ENCODE measurements at places on chromosomes 1 and 21.

- DNase-seq = no peak
Observed at GRCh38 chr1:212635141-212635631, 26.6 kb downstream of the ATF3 start.

- DNase-seq = no peak
Observed at GRCh38 chr1:67896826-67897225, 63.6 kb upstream of the GNG12 start.

DNA sequence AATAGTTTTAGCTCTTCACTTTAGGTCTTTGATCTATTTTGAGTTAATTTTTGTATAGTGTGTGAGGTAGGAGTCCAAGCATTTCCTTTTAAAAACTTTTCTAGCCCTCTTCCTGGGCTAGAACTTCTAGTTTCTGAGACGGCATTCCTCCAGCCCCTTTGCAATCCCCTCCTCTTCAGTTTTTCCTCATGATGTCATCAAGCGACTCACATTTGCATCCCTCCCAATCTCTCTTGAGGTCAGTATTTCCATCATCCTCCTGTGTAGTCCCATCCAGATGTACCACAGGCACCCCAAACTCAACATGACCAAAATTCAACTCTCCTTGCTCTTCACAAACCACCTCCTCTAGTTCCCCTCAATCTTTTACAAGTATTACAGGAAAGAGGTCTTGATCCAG is 10.7 kb downstream of the HMGN2 start:
- no peak for DNase-seq

GRCh38 chr1:53733975-53734649 is 4.9 kb downstream of the GLIS1 start:
- DNase-seq = no peak

DNA sequence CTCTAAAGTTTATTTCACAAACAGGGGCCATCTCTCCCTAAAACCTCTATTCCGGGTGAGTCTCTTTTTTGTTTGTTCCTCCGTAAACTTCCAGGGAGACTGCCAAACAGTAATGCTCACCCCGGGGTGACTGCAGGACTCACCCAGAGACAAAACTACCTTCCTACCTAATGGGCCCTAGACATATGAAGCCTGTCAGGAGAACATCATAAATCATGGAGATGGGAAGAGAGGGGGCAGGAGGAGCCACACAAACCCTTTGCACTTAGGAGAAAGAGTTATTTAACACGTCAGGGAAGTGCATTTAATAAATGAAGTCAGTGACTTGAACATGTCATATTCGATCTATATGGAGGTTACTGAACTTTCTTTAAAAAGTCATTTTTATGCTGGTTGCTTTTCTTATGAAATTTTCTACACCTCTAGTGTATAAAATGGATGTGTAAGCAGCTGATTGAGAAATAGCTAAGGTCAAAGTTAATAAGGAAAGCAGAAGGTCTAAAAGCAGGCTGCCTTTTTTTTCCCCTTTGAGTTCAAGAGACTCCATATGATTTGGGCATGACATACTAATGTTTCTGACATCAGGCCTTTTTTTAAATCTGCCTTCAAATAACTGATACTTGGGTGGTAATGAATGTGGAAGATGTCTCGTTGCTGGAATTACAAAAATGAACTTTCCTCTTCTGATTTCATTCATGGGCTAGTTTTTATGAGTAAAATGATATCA is 286.9 kb upstream of the USP25 start:
- DNase-seq = no peak

DNA sequence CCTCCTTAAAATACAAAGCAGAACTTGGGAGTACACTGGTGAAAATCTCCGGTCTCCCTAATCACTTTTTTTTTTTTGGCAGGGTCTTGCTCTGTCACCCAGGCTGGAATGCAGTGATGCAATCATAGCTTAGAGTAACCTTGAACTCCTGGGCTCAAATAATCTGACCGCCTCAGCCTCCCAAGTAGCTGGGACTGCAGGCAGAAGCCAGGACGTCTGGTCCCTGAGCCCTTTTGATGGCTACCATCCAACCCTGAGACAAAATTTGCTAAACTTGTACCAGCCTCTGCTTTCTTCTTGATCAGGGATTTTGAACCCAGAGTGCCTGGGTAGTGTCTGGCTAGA is 4.1 kb downstream of the L1TD1 start:
- no peak for DNase-seq

- no peak for DNase-seq
Observed at GRCh38 chr1:81205956-81206355, 594.8 kb upstream of the ADGRL2 start.

GRCh38 chr1:115239426-115239825 is 98.6 kb downstream of the NGF start:
- no peak for DNase-seq

DNA sequence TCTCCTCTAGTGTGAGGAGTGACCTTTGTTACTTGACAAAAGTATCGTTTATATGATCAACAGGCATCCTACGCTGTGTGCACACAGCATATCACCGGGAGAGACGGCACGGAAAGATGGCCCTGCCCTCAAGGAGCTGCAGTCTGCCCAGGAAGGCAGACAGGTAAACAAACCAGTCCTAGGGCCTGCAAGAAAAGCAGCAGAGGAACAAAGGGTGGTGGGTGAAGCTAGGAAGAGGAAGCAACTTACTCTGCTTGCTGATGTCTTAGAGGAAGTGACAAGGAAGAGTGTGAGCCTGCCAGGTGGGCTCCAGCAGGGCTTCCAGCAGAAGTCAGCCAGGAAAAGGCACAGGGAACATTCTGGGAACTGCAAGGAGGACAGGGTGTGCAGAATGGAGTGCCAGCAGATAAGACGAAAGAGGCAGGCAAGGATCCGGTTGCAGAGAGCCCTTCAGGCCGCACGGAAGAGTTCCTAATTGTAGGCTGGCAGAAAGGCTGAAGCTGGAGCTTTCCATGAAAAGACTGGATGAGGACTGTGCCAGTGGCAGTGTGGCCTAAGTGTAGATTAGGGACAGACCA is 106.7 kb downstream of the SLC45A1 start:
- peak; percentile 44 for DNase-seq

DNA sequence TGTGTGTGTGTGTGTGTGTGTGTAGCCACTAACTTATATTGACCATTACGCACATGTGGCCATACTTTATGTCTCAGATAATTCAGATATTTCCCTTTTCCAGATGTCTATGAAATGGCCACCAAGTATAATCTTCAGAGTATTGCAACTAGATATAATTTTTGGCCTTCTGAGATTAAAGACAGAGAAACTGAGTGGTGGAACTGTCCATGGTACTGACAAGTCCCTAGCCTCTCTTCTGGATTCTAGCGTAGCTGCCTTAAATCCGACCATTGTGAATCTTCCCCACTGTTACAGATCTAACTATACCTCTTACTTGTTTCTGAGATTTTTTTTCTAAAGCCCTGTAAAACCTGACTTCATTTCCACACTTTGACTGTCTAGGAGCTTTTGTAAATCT is 100.0 kb upstream of the SERTAD4 start:
- no peak for DNase-seq

GRCh38 chr1:92306020-92306419 is 7.2 kb downstream of the RPAP2 start:
- DNase-seq = no peak

DNA sequence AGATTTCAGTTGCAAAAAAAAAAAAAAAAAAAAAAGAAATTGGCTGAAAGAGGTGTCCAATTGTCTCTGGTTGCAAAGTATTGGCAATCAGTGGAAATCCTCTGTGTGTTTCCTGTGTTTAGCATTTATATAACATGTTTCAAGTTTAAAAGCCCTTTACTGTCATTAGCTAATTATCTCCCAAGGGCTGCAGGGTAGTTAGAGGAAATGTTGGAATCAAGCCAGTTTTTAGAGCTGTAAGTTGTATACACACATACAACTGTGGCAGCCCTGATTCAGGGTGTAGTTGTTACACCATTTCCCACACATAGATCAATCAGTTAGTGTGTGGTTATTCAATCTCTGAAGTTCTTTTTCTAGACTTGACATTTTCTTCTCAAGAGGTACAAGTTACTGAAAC is 8.9 kb upstream of the ZNF326 start:
- no peak for DNase-seq

GRCh38 chr1:100028765-100029164 is 59.0 kb downstream of the SLC35A3 start:
- DNase-seq = no peak

DNA sequence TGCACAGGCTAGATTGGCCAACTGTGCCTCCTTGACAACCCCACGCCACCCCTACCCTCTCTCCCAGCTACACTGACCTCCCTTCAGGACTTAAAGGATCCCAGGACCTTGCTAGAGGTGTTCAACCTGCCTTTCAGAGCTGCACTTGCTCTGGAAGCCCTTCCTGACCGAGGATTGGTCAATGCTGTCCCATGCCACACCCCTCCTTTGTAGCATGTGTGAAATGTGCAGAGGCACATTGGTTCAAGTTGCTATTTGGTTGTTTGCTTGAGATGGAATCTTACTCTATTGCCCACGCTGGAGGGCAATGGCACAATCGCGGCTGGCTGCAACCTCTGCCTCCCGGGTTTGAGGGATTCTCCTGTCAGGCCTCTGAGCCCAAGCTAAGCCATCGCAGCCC is 21.8 kb downstream of the ACTA1 start:
- no peak for DNase-seq

- DNase-seq = no peak
Observed at GRCh38 chr1:171600862-171601261, 21.2 kb upstream of the MYOCOS start.

DNA sequence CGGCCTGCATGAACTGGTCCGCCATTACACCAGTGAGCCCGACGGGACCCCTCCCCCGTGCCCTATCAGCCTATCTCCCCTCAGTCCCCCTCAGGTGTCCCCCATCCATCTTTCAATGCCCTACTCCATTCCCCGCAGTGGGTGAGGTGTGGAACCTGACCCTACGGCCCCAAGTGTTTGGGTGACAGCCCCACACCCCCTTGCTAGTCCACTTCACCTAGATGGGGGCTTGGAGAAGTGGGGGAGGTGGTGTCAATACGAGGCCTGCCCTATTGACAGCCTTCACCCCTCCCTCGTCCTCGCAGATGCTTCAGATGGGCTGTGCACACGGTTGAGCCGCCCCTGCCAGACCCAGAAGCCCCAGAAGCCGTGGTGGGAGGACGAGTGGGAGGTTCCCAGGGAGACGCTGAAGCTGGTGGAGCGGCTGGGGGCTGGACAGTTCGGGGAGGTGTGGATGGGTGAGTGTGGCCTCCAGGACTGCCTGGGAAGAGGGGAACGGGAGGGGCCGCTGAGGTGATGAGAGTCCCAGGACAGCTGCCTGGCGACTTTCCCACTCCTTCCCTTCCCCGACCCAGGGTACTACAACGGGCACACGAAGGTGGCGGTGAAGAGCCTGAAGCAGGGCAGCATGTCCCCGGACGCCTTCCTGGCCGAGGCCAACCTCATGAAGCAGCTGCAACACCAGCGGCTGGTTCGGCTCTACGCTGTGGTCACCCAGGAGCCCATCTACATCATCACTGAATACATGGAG is 15.7 kb upstream of the HDAC1 start:
- DNase-seq = no peak

DNA sequence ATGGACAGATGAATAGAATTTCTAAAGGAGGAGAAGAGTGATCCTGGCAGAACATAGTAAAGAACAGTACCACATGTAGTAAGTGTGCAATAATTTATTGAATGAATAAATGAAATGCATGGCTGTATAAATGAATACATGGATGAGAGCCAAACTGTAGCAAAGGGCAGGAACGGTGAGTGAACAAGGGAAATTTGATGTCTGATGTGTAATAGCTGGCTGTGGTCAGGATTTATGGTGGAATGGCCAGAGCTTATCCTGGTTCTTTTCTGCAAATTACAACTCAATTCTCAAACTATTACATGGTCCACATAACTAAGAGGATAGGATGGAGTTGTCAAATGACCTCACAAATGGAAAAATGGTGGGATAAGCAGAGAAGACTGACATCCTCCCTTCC is 43.2 kb upstream of the ARHGAP29 start:
- no peak for DNase-seq

- peak; percentile 58 for DNase-seq
Observed at GRCh38 chr1:181135815-181136737, 47.6 kb downstream of the IER5 start.

- no peak for DNase-seq
Observed at GRCh38 chr1:209231476-209232156, 351.9 kb upstream of the CAMK1G start.

GRCh38 chr1:65512383-65512782 is 91.9 kb downstream of the LEPR start:
- no peak for DNase-seq

DNA sequence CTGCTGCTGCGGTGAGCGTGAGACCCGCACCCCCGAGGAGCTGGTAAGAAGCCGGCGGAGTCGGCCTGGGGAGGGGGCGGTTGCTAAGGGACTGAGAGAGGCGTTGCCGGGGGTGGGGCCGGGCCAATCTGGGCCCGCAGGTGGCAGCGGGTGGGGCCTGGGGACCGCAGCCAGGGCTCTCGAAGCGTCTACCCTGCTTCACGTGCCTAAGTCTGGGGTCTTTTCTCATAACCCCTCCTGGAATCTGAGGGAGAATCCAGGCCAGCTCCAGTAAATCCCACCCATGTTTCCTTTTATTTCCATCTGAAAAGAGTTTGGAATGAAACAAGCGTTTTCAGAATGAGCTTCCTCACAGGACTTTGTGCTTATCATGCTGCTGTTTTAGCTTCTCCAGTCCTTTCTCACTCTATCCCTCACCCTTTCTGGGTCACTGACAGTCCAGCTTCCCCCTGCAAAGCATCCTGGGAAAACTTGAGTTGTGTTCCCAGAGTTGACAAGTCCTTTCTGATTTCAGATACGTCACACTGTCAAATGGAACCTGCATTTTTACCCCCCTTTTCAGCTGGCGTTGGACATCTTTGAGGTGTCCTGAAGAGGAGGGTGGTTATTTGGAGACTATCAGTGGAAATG is 431 bp downstream of the CLCN6 start:
- DNase-seq = no peak

GRCh38 chr1:12121212-12122003 is 45.4 kb upstream of the TNFRSF1B start:
- no peak for DNase-seq

DNA sequence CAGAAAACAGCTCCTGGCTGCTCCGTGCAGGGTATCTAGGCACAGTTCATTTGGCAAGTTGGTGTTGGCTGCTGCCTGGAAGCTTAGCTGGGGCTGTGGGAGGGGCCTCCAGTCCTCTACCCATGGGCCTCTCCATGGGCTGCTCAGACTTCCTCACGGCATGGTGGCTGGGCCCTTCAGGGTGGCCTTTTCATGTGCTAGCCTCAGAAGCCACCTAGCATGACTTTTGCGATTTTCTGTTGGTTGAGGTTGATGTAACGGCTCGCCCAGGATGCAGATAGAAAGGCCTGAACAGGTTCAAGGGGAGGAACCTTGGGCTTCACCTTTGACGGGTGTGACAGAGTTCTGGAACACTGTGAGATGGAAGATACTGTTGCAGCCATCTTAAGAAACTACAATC is 25.8 kb upstream of the LHX4 start:
- no peak for DNase-seq

- no peak for DNase-seq
Observed at GRCh38 chr1:228337031-228337564, 69.5 kb downstream of the TRIM11 start.
